NCI-H1436 treated with DMSO at 0.1 percent for 48 hours (cell line): ENCODE measurements at places on chromosomes 3 and 15.

DNA sequence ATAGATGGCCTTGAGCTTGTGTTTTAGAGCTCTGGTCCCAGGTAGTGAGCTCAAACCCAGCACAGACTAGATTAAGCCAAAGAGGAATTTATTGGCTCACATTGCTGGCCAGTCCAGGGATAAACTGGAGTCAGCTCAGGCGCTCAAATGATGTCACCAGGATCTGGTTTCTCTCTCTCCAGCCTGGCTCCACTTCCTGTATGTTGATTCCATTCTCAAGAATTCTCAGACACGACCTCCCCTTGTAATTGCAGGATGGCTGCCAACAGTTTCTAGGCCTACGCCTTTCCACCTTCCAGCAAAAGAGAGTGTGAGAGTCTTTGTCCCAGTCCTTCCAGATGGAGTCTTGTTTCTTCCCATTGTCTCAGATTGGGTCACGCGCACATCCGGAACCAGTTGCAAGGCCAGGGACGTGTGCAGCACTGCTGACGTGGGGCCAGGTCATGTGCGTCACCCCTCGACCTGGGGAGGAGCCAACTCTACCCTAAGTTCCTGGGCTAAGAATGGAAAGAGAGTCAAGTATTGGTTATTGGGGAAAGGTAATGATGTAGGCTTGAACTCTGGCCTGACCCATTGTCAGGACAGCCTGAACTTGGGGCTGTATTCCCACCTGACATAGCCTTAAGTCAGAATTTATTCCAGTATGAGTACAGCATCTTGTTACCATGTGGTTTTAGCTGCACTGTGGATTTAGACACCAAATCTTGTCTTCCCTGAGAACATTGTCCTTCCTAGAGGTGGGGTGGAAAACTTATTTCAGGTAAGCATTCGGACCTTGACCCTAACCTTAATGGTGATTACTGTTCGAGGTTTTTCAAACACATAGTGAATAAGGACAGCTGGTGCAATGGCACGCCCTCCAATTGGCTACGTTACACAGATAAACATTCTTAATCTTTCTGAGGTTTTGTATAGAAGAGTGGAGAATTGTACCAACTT lies 31.6 kb downstream of the CACNA1D start:
- no peak for DNase-seq

DNA sequence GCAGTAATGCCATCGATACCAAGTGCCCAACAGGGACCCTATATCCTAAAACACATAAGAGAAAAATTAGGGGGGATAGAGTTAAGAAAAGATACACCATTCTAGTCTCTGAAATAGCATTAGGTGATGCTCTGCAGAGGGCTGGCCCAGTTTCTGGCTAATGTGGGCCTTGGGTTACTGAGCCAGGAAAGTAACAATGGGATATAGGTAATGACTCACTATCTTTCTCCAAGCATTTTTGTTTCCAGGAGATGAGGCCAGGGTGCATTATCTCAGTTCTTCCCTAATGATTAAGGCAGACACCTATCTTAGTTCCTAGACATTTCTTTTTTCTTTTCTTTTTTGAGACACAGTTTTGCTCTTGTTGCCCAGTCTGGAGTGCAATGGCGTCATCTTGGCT lies 50.0 kb downstream of the PRKAR2A start:
- DNase-seq, result no peak

DNA sequence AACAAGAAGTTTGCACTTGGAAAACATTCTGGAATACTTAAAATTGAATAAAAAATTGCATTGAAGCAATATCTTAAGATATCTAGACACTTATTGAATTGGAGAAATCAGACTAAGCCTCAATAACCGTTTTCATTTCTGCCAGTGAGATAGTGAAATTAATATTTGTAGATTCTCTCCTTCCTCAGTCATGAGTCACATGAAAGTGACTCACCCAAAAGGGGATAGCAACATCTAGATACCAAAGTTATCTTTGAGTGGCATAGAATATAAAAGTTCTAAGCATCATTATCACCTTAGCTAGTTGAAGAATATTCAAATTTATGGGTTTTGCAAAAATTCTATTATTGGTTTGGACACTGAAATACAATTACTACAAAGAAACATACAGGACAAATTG lies 614.8 kb upstream of the ZNF717 start:
- DNase-seq, result no peak

GRCh38 chr3:99854756-99855298 lies 37.2 kb downstream of the CMSS1 start:
- DNase-seq, result no peak

DNA sequence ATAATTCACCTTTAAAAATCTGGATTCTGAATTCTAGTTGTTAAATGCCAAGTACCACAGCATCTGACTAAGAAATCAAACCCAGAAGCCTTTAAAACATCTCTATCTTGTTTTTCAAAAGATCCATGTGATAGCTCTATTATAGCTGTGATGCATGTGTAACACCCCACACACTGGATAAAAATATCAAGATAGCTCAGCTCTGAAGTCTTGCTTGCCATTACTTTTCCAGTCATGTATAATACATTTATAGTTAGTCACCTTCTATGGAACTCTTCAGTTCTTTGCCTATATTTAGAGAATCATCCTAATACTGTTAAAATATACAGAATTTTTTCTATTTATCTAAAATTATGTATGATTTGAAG lies 11.6 kb downstream of the ARPP19 start:
- DNase-seq, result no peak

DNA sequence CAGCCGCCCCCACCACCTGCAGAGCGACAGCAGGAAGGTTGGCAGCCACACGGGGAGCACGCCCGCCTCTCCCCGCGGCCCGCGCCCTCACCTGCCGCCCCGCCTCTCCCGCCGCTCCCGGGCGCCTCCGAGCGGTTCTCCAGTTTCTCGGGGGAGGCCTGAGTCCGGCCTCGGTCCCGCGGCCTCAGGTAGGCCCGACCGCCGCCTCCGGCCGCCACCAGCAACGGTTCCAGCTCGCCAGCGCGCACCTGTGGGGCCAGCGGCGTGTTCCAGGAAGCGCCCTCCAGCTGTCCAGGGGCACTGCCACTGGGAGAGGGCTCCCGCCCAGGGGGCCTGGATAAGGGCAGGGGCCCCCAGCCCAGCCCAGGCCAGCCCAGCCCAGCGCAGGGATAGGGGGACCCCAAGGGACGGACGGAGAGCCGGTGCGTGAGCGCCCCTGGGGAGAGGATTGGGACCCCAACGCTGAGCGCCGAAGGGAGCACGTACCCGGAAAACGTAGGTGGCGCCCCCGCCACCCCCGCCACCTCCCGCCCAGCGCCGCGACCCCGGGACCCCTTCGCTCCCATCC lies 2.2 kb downstream of the LTK start:
- no peak for DNase-seq

GRCh38 chr15:75832114-75832513 lies 11.1 kb upstream of the UBE2Q2 start:
- DNase-seq, result no peak

- no peak for DNase-seq
Measured at GRCh38 chr15:101049856-101050622, 130.9 kb downstream of the LRRK1 start.

DNA sequence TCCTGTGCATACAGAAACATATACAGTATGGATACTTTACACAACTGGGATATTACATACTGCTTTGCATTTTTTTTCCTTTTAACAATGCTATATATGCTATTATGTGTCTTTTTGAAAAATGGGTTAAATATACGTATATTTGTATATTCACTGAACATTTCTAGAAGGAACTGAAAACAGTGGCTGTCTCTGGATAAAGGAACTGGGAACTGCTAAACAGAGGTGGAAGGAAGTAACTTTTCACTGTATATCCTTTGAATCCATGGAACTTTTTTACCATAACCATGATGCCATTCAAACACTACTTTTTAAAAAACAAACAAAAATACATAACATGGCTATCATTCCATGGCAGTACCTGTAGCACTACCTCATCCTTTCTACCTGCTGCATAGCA lies 1.8 kb downstream of the MTFMT start:
- no peak for DNase-seq

DNA sequence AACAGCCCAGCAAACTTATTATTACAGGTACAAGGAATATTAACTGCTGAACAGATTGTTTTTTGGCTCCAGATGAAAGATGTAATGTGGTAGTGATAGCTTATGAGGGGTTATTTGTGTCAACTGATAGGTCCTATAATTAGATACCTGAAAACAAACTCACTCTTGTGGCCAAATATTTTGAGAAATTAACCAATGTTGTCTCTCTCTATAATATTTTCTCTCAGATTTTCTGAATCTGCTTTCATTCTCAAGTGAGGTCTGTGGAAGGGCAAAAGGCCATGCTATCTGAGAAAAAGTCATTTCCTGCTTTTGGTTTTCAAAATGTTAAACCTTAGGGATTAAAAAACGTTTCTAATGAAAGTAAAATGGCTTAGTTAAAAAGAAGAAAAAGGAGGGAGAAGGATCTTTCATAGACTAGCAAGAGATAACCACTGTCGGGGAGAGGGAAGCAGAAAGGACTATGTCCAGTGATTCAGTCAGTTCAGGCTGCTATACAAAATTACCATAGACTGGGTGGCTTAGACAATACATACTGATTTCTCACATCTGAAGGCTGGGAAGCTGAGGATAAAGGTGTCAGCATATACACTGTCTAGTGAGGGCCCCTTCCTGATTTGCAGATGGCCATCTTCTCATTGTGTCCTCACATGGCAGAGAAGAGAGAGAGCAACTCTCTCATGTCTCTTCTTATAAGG lies 277.5 kb upstream of the P2RY1 start:
- DNase-seq, result no peak

GRCh38 chr3:13890377-13891016 lies 10.6 kb upstream of the WNT7A start:
- DNase-seq, result no peak

DNA sequence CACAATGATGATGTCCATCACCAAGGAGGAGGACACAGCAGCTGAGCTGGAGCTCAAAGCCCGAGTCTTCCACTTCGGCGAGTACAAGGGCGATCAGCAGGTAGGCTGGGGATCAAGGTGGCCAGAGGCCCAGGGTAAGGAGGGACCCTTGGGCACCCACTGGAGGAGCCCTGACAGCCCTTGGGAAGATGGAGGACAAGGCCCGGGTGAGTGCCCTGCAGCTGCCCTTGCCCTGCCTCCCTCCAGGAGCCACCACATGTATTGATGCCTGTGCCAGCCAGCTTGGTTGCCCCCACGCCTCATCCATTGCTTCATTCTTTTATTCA lies 38.4 kb downstream of the CFAP100 start:
- no peak for DNase-seq

GRCh38 chr3:24405057-24405456 lies 89.6 kb downstream of the THRB start:
- DNase-seq, result no peak

DNA sequence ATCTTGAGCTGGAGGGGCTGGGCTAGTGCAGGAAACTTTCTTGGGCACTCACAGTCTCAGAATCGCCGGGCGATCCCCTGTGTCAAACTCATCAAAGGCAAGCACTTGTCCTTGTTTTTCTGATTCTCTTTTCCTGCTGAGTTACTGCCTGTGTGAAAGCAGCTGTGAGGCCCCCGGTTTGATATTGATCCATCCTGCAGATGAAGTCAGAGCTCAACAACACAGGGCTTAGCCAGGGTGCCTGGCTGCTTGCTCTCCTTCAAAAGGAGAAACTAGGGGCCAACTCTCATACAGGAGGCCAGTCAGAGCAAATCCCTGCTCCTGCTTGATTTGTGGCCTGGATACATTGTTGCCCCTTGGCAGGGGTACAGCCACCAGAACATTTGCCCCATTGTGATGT lies 22.9 kb downstream of the CLSTN2 start:
- no peak for DNase-seq

GRCh38 chr15:75749820-75750219 lies 37.2 kb upstream of the CSPG4 start:
- DNase-seq, result no peak

- DNase-seq, result no peak
Measured at GRCh38 chr3:153138276-153139210, 23.5 kb upstream of the RAP2B start.

GRCh38 chr3:15326037-15326436 lies 6.3 kb downstream of the SH3BP5 start:
- no peak for DNase-seq

DNA sequence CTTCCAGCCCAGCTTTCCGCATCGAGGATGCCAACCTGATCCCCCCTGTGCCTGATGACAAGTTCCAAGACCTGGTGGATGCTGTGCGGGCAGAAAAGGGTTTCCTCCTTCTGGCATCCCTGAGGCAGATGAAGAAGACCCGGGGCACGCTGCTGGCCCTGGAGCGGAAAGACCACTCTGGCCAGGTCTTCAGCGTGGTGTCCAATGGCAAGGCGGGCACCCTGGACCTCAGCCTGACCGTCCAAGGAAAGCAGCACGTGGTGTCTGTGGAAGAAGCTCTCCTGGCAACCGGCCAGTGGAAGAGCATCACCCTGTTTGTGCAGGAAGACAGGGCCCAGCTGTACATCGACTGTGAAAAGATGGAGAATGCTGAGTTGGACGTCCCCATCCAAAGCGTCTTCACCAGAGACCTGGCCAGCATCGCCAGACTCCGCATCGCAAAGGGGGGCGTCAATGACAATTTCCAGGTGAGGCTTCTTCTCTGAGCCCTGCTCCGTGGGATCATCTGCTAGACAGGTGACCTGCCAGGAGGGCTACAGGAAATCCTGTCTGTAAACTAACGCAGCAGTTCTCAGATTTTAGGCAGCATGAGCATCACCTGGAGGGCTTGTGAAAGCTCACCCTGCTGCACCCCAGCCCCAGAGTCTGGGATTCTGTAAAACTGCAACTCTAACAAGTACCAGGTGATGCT lies 1.6 kb downstream of the THBS1 start:
- no peak for DNase-seq

DNA sequence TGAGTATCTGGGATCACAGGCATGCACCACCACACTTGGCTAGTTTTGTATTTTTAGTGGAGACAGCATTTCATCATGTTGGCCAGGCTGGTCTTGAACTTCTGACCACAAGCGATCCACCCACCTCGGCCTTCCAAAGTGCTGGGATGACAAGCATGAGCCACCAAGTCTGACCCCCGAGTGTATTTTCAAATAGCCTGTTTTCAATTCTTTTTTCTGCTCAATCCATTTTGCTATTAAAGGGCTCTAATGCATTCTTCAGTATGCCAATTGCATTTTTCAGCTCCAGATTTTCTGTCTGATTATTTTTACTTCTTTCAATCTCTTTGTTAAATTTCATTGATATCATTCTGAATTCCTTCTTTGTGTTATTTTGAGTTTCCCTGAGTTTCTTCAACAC lies 5.8 kb downstream of the OR5H6 start:
- no peak for DNase-seq
